ENCODE measurements at places on chromosomes 11 and 22.

DNA sequence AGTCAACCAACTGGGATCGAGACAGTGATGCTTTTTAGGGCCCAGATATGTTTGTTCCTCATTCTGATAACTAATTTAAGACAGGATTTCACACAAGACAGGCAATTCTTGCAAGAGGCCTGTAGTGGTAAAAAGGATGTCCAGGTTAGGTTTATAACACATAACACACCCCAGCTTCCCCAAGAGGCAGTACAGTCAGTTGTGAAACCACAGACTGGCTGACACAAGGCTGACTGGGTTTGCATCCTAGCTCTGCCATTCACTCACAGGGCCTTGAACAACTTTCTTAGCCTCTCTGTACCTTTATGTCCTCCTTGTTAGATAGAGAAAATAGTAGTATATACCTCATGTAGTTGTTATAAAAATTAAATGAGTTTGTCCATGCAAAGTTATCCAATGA, 55.0 kb upstream of the PTH start:
- no peak for DNase-seq

DNA sequence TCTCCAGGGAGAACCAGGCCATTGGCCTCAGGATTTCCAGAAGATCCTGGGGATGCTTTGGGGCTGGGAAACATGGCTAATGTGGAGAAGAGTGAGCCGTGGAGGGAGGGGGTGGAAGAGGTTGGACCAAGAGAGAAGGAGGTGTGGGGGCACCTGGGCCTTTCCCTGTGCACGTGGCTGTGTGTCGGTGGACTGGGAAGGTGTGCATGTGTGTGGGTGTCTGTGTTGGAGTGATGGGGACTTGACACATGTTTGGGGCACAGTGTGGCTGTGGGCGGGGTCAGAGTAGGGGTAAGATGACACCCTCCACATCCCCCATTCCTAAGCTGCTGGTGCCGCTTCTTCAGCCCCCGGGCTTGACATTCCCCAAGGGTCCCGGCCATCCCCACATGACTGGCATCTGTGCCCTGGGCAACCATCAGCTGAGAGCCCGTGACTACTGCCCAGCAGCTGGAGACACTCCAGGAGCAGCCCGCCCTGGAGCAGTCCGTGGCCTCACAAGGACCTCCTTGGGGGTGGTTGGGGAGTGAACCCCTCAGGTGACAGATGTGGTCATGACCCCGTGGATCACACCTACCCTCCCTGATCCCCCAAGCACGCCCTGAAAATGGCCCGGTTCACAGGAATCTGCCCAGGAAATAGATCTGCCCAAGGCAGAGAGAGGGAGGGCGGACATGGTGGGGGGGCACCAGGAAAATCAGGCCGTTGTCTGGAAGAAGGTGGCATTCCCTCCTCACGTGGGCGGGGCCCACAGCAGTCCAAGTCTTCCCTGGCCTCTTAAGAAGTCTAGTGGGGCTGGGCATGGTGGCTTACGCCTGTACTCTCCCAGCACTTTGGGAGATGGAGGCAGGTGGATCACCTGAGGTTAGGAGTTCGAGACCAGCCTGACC, 34.8 kb upstream of the SOX10 start:
- DNase-seq = no peak

GRCh38 chr11:76174330-76174729, 32.0 kb downstream of the WNT11 start:
- DNase-seq = no peak

- no peak for DNase-seq
Measured at GRCh38 chr11:69012092-69013008, 696 bp downstream of the MRGPRF start.

GRCh38 chr11:58577555-58578135, 1.2 kb upstream of the ZFP91 start:
- DNase-seq = peak; percentile 42

DNA sequence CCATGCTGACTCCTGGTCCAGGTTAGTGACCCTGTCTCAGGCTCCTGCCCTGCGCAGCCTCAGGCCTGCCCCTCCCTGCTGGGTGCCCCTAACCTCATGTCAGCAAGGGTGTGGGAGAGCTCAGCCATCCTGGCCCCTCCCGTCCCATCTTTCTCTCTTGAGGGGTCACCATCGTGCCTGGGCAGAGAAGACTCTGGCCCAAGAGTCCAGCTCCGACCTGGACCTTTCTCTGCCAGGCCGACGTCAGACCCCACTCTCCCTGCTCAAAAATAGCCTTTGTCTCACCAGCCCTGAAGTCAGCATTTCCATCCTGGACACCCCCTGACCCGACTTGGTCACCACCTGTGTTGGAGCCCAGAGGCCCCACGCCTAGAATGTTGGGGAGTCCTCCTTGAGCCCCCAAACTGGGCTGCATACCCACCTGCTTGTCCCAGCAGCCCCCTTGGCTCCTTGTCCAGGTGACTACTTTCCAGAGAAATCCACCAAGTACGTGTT, 4.9 kb downstream of the SCGB1C1 start:
- no peak for DNase-seq

DNA sequence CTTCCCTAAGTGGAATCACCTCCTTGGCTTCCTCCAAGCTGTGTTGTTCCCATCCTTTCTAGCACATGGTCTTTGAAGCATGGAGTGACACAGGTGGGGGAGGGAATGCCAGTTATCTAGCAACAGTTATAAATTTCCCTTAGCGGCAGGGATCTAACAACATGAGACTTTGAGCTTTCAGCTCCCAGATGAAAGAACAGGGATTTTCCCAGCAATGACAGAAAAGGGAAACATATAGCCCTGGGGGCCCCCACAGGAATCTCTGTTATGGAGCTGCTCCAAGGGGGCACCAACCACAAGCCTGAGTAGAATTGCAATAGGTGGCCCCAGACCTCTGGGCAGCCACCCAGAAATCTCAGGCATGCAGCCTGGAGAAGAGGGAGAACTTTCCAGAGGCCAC, 163.0 kb downstream of the GRIK4 start:
- DNase-seq = no peak

DNA sequence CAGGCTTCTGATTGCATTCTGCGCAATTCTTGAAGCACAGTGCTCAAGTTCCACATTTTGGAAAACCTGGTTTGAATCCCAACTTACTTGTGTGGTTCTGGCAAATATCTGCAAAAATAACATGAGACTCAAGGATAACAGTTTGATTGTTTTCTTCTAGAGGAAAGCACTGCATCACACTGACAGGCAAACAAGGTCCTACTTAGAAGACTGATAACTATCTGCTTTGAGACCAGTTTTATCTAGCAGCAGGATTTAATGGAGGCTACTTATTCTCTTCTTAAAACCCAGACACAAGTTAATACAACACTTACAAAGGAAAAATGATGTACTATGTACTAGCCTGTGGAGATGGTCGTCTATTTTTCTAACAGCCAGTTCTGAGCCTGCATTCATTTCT, 41.4 kb downstream of the RIC3 start:
- DNase-seq = no peak

DNA sequence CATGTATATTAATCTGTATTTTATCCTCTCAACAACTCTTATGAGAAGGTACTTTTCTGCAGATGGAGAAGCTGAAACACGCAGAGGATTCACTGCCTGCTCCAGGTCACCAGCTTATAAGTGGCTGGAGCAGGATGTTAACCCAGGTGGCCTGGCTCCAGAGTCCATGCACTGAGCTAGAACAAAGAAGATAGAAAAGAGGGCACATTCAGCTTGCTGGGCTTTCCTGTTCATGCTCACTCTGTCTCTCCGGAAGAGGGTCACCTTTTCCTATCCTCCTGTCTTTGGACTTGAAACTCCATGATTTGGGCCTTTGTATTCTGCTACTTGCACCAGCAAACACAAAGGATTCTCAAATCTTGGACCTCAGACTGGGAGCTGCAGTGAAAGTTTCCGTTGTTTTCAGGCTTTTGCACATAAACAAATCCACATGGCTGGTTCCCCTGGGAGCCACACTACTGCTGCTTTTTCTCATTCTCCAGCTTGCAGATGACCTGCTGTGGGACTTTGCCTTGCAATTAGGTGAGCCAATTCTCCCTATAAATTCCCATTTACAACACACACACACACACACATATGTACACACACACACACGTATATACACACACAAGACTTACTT, 117.3 kb upstream of the GRK3 start:
- no peak for DNase-seq

DNA sequence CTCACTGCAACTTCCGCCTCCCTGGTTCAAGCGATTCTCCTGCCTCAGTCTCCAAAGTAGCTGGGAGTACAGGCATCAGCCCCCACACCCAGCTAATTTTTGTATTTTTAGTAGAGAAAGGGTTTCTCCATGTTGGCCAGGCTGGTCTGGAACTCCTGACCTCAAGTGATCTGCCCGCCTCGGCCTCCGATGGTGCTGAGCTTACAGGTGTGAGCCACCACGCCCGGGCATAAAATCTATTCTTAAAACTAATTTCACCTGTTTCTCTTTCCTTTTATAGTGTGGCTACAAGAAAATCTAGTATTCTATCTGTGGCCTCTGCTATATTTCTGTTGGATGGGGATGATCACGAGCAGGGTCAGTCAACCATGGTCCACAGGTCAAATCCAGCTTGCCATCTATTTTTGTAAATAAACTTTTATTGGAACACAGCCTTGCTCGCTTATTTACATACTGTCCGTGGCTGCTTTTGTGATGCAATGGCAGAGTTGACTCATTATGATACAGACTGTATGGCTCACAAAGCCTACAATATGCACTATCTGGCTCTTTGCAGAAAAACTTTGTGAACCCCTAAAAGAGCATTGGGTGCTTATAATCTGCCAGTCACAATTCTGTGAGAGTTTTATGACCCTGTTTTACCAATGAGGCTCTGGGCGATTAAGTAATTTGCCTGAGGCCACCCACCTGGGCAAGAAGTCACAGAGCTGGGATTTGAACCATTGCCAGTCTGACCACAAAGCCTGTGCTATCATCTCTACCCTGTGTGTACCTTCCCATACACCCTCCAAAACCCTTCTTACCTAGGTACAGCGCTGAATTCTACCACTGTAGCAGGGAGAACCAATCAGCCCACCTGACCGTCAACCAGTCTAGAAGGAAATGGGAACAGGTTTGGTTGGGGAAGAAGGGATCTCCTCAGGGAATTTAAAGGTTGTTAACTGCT, 28.3 kb downstream of the SLC1A2 start:
- DNase-seq = no peak

DNA sequence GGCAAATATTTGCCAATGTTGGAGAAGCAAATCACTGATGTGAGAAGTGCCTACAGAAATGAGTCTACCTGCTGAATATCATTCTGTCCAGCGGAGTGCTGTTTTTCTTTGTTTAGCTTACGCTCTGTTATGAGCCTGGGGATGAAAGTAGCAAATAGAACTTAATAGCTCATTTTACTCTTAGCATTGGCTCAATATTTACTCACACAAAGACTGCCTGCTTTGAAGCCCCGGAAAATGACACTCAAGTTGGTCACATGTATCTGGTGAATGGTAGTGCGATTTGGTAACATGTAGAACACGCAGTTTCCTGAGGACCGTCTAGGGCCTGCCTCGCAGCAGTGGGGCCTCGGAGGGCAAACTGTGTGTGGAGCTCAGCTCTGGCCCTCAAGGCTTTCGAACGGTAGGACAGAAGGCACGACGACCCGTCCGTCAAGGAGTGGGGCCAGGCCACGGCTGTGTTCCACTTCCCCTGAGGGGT, 38.9 kb downstream of the TBC1D22A start:
- no peak for DNase-seq

DNA sequence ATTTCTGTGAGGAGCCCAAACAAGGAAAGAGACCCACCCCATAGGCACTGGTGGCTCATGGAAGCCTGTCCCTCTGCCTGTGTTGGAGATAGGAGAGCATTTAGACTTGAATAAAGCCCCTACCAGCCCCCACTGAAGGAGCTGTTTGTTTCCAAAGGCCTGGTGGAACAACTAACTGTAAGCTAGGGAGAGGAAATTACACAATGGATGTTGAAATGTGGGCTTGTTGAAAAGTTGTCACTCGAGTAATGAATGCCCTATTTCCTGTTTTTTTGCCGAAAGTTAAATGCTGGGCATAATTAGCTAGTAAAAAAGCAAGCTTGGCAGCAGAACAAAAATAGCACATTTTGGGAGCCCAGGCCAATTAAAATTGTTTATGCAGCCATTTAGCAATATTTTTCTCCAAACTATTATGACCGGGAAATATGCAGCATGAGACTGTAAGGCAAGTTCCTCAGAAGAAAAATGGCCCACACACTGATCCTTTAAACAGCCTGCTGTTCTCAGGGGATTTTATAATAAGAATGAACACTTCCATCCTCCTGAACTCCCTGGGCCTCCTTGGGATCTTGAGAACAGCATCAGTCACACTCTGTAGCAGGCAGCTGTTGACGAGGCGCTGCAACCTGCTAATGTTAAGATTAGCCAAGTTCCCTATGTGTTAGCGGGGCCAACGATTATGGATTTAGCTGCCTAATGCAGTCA, 38.6 kb upstream of the LMO2 start:
- DNase-seq = no peak

DNA sequence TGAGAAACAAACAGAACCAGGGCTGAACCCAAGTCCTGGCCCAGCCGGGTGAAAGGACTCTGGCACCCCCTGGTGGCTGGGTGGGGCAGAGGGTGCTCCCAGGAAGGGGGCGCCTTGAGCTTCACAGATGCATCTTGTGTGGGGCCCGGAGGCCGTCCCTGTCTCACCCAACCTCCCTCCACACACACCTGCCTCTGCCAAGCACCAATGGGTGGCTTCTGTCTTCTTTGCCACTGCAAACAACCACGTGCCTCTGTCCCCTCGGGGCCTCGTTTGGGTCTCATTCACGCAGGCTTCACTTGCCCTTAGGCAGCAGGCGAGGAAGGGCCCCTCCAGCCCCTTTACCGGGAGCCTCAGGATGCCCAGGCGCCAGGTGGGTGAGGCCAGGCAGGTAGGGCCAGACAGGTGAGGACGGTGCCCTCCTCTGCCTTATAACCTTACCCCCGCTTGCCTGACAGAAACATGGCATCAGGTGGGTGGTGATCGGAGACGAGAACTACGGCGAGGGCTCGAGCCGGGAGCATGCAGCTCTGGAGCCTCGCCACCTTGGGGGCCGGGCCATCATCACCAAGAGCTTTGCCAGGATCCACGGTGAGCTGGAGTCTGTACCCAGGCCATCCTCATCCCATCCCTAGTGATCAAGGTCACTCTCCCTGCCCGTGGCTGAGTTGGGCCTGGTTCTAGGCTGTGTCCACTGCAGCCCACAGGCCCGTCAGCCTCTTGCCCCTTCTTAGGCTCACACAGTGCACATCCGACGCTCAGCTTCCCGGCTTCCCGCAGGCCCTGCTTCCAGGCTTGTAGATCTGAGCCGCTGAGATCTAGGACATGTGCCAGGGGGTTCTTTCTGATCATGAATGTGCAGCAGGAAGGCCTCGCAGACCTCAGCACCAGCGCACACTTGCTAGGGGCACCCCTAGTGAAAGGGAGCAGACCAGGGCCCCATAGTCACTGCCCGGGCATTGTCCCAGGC, 17.2 kb downstream of the POLR3H start:
- peak; percentile 43 for DNase-seq

- no peak for DNase-seq
Measured at GRCh38 chr11:628056-628455, 1.1 kb upstream of the SCT start.

Measured in stimulated activated CD4-positive, alpha-beta T cell treated with anti-CD3 and anti-CD28 coated beads, Interleukin-1b, Interleukin-23, amount 100 ng/mL, for 1 hour (primary cell).